Non-pigmented ciliary epithelial cell (primary cell): ENCODE measurements at places on chromosomes 6 and 20.

- DNase-seq = no peak
These were observed 719.5 kb upstream of the GJE1 start for GRCh38 chr6:141413196-141413595.

DNA sequence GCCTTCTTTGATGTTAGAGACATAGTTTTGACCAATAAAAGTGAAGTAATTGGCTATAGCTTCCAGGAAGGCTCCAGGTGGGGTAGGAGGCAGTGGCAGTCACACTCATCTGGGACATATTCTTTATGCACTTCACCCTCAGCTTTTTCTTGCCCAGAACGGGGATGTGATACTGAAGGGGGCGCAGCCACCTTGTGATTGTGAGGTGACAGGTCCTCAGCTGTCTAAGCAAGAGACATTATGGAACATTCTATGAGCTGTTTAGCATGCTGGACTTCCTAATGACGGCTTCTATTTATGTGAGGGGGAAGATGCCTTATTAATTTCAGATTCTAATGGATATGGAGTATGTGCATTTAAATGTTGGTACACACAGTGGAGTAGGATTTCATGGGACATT, 151.3 kb upstream of the ZFP64 start:
- DNase-seq = no peak

DNA sequence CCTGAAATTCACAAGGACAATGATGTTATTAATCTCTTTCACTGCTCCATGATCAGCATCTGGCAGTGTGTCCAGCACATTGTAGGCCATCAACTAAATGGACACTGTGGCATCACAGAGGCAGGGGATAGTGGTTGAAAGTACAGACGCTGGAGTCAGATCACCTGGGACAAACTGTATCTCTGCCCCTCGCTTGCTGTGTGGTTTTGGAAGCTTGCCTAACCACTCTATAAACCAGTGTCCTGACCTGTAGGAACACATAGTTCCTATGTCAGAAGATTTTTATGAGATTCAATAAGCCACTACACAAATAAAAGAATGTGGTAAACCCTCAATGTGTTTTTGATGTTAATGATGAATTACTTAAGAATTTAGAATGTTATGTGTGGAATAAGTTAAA, 219.3 kb upstream of the RNF217 start:
- DNase-seq = peak; percentile 9

GRCh38 chr6:52210227-52210626, 24.1 kb downstream of the IL17A start:
- DNase-seq = no peak

- no peak for DNase-seq
These were observed at the start of gene PACSIN1 for GRCh38 chr6:34465531-34466241. Gene PACSIN1, plus strand, starts transcription at chr6:34466076. Its CDS starts 60,230 bp downstream, at chr6:34526306.

GRCh38 chr6:7268816-7269555, 44.0 kb downstream of the SSR1 start:
- no peak for DNase-seq

DNA sequence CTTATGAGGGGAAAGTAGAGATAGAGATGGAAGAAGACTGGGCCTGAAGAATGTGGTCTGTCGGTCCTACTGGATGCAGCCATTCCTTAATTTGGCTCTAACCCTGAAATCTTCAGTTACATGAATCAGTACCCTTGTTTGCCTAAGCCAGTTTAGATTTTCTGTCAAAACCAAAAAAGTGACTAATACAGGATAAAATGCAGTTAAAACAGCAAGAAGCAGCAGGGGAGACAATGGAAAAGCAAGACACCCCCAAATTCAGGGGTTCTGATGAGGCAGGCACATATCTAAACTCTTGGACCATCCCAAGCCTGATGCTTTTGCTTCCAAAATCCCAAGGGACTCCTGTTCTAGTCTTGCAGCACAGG, 17.4 kb upstream of the UBE2V1 start:
- DNase-seq = no peak

DNA sequence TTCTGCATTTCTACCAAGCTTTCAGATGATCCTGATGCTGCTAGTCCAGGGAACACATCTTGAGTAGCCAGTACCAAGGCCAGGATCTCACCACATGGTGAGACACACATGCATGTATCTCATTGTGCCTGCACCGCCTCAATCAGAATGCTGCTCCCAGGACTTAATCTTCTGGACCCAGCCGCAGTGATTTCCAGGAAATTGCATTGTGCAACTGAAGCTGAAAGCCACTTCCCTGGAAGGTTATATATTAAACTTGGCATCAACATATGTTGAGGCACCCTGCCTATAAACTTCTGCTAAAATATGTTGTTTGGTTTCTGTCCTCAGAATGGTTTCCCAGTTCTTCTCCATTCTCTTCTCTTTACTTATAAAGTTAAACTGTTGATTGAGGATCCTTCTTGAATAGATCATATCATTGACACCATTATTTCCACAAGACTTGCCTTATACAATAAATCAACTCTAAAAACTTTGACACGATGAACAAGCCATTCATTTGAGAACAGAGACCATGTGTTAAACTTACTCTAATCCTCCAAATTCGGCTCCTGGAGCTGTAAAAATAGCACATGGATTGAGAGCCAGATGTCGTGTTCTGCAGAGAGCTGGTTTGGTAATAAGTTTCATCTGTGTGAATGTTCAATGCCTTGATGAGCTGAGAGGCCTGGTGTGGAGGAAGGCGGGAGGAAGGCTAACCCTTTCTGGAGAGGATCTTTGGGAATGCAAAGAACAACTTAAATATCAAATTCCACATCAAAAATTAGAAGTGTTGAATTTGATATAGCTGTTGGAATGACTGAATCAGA, 65.0 kb upstream of the PCSK2 start:
- no peak for DNase-seq

DNA sequence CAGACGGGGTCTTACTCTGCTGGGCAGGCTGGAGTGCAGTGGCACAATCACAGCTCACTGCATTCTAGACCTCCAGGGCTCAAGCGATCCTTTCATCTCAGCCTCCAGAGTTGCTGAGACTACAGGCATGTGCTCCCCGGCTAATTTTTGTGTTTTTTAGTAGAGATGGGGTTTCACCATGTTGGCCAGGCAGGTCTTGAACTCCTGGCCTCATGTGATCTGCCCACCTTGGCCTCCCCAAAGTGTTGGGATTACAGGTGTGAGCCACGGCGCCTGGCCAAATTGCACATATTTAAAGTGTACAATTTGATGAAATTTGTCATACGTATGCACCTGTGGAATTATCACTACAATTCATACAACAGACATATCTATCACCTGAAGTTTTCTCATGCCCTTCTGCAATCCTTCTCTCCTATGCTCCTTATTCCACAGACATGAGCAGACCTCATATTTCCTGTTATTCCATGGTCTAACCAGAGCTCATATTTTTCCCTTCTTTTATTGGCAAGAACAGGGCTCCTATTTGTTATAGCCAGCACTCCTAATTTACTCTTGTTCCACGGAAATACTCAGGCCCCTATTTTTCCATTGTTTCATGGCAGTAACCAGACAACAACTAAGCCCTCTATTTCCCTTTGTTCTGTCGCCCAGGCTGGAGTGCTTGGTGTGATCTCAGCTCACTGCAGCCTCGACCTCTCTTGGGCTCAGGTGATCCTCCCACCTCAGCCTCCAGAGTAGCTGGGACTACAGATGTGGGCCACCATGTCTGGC, 2.2 kb upstream of the CSTL1 start:
- DNase-seq = no peak

DNA sequence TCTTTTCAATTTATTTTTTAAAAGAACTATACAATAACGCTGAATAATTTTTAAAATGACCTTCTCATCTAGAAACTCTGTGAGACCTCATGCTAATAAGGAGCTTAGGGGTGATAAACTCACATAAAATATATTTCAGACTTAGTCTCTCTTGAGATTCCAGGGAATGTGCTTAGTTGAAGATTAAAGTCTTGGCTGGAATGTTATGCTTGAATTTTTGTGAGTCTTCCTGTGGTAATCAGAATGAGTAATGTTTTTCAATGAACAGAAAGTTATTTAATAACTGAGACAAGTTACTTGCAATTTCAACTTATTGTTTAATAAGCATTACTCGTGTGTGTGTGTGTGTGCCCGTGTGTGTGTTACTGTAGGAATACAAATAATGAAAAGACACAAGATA, 379.9 kb upstream of the EPHA7 start:
- peak; percentile 17 for DNase-seq

DNA sequence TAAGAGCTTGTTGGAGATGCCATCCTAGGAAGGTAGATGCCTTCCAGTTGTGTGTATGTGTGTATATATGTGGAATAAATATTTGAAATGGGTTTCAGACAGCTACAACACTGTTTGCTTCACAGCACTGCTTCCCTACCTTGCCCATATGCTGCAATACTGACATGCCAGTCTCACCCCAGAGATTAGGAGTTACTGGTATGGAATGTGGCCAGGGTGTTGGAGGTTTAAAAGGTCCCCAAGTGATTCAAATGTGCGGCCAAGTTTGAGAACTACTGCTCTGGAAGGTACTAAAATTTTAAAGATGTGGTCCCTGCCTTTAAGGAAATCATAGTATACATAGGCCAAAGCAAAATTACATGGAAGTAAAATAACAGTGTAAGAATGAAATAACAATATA, 39.5 kb downstream of the BCKDHB start:
- no peak for DNase-seq

DNA sequence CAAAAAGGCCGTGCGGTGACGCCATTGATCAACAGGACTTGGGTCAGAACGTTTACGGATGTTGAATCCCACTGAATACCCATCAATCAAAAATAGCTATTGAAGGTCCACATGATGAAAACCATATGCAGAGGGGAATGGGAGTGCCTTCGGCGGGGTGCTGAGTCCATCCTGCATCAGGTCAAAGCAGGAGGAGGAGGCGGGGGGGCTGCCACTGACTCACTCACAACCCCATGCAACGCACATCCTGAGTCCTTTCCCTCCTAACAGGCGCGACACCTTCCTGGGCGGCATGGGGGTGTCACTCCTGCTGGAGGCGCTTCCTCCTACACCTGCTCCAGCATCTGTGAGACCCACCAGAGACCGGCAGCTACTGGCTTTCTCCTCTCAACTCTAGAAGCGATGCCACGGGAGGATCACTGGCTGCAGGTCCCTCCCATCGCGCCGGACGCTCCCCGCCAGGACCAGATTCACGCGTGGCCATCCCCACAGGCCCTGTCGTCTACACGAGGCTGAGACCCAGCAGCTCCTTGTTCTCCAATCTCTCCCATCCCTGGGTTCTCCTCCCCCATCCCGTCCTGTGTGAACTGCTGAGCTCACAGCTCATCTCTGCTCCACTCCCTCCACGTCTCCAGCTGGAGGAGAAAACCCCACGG, 170.6 kb upstream of the THBS2 start:
- no peak for DNase-seq

- no peak for DNase-seq
These were observed 221.6 kb downstream of the OGFRL1 start for GRCh38 chr6:71510057-71510713.

GRCh38 chr20:46324379-46324778, 16.1 kb upstream of the CDH22 start:
- DNase-seq = no peak

GRCh38 chr6:21708320-21708580, 114.7 kb downstream of the SOX4 start:
- DNase-seq = no peak

DNA sequence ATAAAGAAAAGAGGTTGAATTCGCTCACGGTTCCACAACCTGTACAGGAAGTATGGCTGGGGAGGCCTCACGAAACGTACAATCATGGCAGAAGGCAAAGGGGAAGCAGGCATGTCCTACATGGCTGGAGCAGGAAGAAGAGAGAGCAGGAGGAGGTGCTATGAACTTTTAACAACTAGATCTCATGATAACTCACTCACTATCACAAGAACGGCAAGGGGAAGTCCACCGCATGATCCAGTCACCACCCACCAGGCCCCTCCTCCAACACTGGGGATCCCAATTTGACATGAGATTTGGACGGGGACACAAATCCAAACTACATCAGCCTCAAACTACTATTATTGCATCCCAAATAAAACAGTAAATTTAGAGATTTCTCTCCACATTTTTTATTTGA, 53.6 kb upstream of the CST7 start:
- no peak for DNase-seq

DNA sequence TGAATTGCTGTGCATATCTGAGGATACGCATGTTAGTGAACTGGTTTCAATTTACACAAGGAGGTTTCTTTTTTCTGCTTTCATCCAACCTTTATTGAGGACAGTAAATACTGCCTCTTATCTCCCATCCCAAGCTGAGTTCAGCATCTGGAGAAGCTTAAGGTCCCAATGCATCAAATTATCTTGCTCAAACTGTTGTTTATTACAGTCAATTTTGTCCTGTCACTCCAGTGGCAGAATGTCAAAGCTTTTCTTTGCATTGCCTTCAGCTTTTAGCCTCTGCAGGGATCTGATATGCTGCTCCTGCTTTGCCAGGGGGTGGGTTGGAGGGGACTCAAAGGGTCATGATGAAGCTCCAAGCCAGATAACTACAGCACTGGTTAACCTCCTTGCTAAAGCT, 435.4 kb upstream of the SOX4 start:
- no peak for DNase-seq

DNA sequence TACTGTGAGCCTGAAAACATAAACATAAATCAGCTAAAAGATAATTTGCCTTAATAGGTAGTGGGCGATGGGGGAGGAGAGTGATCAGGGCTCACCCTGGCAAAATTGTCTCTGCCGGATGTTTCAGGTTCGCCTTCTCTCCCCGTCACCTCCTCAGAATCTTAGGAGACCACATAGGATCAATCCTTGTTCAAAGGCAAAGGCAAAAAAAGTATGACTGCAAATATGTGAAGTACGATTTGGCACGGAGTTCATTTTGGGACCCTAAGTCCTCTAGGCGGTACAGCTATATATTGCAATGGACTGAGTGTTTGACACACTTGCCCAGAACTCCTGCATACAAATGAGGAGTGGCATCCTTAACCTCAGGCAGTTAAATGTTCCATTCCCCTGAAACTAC, 649.2 kb upstream of the FLRT3 start:
- no peak for DNase-seq

DNA sequence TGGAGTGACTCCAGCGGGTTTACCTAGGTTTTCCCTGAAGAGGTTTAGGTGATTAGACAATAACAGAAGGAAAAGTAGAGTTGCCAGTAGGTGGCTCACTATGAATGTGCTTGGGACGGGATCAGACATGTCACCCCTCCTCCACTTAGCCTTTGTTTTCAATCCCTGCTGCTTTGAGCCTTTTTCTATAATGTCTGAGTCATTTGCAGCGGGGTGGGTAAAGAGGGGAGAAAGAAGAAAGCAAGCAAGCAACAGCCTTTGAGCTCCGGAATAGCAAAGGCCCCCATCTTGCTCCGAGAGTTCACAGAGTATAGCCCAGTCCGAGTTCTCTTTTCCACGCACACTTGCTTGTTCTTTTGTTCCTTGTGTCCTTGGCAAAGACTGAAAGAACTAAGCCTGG, 129.1 kb downstream of the PACRG start:
- peak; percentile 71 for DNase-seq
